NCI-H2171 (cell line): ENCODE measurements at places on chromosomes 7 and 10.

DNA sequence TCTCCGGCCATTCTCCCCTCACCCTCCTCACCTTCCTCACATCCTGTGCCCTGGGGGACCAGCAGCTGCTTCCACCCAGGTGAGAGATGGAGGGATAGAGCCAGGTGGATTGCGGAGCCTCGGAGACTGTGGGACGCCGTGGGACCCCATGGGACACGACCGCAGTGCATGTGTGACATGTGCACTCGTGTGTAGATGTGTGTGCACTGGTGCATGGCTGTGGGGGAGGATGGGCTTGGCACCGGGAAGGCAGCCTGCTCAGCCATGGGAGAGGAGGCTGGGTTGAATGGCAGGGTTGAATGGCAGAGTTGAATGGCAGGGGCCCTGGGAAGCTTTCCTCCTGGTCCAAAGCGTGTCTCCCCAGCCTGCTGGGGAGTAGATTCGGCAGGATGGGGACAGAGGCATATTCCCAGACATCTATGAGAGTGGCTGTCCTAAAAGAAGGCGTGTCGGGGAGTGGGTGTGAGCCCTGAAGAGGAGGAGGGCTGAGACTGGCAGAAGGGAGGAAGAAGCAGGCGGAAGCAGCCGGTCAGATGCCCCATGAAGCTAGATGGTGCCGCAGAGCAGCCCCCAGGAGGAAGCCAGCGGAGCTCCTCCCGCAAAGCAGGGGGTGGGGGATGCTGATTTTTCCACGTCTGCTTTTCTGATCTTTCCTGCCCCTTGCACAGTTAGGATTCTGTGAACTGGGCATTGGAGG is 815 bp downstream of the GIMAP8 start:
- DNase-seq = peak; percentile 40

DNA sequence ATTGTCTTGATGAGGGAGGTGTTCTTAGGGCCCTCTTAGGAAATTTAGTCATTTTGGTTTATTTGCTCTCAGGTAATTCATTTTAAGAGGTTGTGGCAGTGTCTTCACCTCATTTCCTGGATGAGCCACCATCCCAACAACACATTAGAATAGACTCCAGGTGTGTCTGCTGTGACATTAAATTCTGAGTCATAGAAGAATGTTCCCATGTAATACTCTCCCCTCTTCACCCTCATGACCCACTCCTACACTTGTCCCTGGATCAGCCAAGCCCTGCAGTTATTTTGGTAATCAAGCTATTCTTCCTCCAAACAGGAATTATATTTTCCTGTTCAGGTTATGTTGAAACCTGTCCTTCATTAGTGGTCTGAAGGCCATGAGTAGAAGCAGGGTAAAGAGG is 944.1 kb downstream of the SORCS3 start:
- DNase-seq = no peak

GRCh38 chr10:7388602-7389001 is 22.2 kb downstream of the SFMBT2 start:
- DNase-seq = no peak

GRCh38 chr7:70456719-70457118 is 675.2 kb upstream of the GALNT17 start:
- no peak for DNase-seq
